ENCODE measurements at places on chromosomes 4 and X.

DNA sequence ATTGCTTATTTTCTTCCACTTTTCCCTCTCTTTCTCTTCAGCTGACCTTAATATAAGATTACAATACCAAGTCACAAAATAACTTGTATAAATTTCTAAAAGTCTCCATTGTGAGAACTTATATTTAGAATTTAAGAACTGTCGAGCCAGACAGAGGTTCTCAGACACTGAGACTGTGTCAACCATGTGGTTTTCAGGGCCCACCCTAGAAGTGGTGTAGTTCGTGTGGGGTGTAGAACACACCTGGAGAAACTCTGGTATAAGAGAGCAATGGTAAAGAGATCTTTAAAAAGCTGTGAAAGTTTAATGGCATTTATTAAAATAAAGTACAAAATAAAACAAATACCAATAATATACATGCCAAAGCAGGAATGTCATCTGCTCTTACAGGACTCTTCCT, 19.7 kb downstream of the CPEB2 start:
- ATAC-seq = no peak

DNA sequence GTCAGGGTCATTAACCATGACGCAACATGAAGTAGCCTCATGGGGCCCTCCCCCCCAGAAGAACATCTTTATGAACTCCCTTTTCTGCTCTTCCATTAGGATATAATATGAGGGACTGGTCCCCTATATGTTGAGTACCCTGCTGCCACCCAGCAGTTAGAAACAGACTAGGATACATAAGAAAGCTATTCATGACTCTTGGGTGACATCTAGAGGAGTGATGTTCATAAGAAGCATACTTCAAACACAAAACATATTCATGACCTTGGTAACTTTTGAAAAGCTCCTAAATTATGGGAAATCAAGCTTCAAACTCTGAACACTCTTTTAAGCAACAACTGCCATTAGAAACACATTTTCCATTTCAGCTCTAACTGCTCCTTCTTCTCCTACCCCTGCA, 155.2 kb upstream of the SPIN4 start:
- no peak for ATAC-seq

- ATAC-seq = no peak
Observed at GRCh38 chr4:84224522-84224921, 274.6 kb downstream of the NKX6-1 start.

GRCh38 chr4:106565727-106566126, 197.1 kb upstream of the GIMD1 start:
- no peak for ATAC-seq

DNA sequence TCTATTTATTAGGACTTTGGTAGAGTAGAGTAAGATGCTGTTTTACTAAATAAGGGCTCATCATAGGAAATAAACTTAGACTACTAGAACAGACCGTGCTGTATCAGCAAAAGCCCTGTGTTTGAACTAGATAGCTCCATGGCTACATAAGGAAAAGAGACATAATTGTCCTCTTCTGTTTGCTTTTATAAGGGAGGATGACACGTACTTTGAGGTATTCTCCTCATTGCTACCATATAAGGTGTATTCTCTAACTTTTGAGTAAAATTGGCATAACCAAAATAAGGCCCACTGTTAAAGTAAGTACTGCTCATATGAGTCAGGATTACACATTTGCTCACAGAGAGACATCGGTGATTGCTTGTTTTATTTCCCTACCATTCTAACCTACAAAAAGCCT, 64.3 kb downstream of the PDLIM5 start:
- no peak for ATAC-seq

DNA sequence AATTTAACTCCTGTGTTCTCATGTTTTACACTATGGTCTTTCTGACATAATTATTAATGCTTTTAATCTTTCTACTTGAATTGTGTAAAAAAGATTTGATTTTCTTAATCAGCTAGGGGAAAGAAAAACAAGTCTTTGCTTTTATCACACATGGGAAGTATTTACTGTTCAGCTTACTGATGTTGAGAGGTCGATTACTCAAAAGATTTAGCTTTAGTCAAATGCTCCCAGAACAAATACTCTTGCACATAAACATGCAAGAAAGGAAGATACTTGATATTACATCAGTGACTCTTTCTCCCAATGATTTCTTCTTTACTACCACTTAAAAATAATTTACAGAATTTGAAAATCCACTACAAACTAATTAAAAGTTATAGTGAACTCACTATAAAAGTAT, 198.3 kb upstream of the FAT4 start:
- no peak for ATAC-seq

- ATAC-seq = no peak
Observed at GRCh38 chr4:168139336-168139735, 47.0 kb downstream of the ANXA10 start.

DNA sequence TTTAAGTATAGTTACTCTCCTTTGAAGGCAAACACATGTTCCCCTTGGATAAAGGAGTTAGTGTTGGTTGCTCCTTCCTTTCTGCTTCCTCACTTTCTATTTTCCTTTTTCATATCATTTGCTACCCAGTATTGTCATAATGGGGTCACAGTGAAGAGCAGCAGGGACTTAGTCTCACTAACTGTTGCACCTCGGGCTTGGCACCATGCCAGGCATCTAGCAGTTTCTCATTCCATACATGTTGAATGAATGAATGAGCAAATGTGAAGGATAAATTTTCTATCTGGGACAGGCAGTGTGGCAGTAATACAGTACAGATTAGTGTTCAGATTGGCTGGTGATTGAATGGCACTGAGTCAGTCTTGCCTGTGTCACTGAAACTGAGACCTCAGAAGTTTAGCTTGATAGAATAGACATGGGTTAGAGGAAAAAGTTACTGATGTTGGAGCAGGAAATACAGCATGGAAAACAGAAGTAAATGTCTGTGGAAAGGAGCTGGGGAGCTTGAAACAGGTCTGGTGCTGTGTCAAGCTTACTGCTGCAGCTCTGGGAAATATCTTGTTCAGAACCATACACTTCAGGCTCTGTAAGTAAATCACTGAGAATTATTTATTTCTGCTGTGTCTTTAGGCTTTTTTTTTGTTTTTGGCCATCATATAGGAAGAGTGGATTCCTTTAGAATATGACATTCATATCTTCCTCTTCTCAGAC, 55.8 kb upstream of the PITX2 start:
- no peak for ATAC-seq

DNA sequence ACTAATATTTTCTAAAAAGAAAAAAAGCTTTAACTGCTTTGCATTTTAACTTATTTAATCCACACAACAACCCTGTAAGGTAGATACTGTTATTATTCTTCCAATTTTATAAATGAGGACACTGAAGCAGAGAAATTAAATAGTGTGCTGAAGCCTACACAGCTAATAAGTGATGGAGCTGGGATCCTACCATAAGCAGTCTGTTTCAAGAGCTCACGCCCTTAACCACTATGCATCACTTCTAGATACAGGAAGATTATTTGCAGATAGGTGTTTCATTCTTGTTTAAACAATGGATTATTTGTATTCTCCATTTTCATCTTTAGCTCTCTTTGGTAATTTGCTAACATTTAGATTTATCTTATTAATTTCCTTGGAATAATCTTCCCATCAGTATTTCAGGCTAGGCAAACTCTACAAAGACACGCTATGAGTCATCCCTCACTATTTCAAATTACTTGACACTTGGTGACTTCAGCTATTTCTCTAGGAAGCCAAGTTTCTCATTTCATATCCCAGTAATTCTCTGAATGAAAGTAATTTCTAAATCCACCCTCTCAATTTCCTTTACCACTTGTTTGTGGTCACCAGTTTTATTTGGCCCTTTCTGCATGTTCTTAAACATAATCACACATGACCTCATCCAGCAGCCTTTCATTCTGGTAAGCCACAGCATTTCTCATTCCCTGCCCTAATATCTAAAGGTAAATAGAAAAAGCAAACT, 67.3 kb downstream of the ASB9 start:
- ATAC-seq = no peak

- no peak for ATAC-seq
Observed at GRCh38 chrX:23959781-23960180, 52.0 kb downstream of the CXorf58 start.

GRCh38 chr4:105979506-105979905, 84.2 kb downstream of the NPNT start:
- no peak for ATAC-seq

DNA sequence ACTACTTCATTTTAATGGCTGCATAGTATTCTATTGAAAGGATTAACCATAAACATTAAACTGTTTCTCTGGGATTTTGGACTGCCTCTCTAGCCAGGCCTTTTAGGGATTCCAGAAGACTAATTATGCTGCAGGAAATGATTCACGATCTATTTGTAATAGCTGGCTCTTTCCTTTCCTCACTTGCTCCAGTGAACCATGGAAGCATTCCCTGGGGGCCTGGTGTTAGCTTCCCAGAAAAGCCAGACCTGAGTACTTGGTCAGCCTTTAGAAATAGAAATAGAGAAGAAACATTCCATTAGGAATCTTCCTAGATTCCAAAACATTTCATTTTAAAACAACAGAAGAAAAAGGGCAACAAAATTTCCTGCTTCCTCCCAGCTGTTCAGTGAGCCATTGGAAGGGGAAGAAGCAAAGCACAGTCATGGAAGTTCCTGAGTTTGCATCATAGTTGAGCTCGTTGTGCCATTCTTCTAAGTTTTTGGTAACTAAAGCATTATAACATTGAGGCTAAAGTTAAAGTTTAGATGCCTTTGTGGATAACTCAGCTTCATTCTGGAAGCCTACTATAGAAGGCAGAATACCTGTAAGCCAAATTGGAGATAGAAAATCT, 83.5 kb downstream of the NPNT start:
- no peak for ATAC-seq

GRCh38 chr4:5470318-5471198, 237.8 kb downstream of the EVC2 start:
- ATAC-seq = no peak

Measured in stimulated activated memory B cell treated with anti-CD40 and anti-IgM and Interleukin-4, amounts not matched to agents 10 μg/mL and 1 μg/mL and 100 μg/mL, for 72 hours (primary cell).